Stimulated activated CD4-positive, alpha-beta T cell treated with anti-CD3 and anti-CD28 coated beads, Interleukin-1b, Interleukin-23, amount 100 ng/mL, for 48 hours (primary cell): ENCODE measurements at places on chromosomes 7 and 10.

GRCh38 chr10:79105150-79105739 is 36.5 kb downstream of the ZMIZ1 start:
- no peak for DNase-seq

DNA sequence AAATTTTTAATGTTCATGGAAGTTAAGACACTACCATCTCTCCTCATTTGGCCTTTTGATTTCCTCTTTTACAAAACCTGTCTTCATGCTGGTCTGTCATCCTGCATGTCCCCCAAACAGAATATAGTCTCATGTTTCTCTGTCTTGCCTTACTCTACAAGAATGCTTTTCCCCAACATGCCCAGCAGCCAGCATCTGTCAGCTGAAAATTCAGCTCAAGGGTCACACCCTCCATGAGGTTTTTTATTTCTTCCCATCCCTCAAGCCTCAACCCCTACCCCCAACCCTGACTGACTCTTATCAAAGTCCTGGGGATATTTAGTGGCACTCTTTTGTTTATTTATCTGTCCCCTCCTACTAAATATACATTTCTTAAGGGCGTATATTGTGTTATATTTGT is 202.0 kb downstream of the ANK3 start:
- DNase-seq, result no peak

- no peak for DNase-seq
Observed at GRCh38 chr7:128770233-128770632, 5.4 kb downstream of the OPN1SW start.

DNA sequence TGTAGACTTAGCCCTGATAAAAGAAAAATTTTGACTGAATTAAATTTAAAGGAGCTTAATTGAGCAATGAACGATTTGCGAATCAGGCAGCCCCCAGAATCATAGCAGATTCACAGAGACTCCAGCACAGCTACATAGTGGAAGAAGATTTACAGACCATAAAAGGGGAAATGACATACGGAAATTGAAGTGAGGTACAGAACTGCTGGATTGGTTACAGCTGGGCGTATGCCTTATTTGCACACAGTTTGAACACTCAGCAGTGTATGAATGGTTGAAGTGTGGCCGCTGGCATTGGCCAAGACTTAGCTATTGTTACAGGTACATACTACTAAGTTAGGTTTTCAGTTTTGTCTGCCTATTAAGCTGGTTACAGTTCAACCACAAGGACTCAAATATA is 433.5 kb upstream of the CELF2 start:
- no peak for DNase-seq

GRCh38 chr10:57925045-57925444 is 342.6 kb downstream of the IPMK start:
- no peak for DNase-seq

- no peak for DNase-seq
Observed at GRCh38 chr10:112857493-112857892, 92.6 kb upstream of the TCF7L2 start.

DNA sequence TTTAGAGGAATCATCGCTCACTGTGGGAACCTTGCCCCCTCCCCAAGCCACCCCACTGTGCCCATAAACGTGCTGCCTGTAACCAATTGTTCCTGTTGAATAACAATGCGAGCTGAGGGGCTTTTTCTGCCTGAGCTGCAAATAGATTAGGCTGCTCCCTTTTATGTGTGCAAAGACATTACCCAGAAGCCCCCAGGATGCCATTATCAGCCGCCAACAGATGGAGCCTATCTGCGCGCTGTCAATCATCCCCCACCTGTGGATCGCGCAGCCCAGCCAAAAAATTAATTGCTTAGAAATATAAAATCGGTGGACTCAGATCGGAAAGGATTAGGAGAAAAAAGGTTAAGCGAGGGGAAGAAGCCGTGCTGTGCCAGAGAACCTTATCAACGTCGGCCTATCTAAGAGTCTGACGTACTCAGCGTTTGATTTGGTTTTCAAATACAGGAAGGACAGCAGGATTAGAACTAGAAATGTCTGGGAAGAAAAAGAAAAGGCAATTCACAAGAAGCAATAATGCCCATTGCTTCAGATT is 167.3 kb upstream of the MYO3A start:
- DNase-seq, result no peak

- DNase-seq, result no peak
Observed at GRCh38 chr7:48101352-48101751, 12.3 kb downstream of the UPP1 start.

GRCh38 chr7:45721686-45722598 is 147.8 kb downstream of the ADCY1 start:
- no peak for DNase-seq

- DNase-seq, result no peak
Observed at GRCh38 chr7:102896585-102896984, 16.2 kb upstream of the LRRC17 start.

GRCh38 chr7:70523249-70523988 is 608.5 kb upstream of the GALNT17 start:
- no peak for DNase-seq
